ENCODE measurements at places on chromosomes 1 and 21.

GRCh38 chr21:25757531-25757930 is 22.8 kb downstream of the GABPA start:
- DNase-seq: no peak

DNA sequence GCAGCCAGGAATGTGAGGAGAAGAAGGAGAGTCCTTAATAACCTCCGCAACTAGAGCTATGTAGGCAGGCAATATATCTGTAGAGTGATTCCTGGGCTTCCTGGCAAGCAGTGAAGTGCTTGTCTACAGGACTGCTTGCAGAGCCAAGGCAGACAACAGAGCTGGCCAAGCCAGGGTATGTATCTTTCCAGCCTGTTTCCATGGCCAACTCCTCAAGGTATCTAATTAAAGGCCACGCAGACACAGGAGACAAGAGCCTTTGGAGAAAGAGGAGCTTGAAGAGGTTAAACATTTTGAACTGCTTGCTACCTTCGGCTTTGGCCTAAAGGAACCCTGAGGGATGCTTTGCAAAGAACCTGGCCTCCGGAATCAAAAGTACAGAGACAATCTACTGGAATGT is 137.4 kb downstream of the PIGK start:
- DNase-seq: no peak

GRCh38 chr21:42417533-42417932 is 13.8 kb downstream of the UBASH3A start:
- DNase-seq: no peak

- peak; percentile 92 for DNase-seq
These were observed 114.3 kb downstream of the RERE start for GRCh38 chr1:8702850-8703810.

- no peak for DNase-seq
These were observed 26.3 kb downstream of the ADAMTS1 start for GRCh38 chr21:26818906-26819305.

Data from NCI-H187 (cell line).